Stomach (tissue), 19 donors: ENCODE measurements at places on chromosomes 6 and 20. TPM values are rescaled to one million over a fixed set of nuclear protein-coding genes. Genes with fewer than 3 reads are reported as not detected.
A peak's percentile ranks its signal among the peaks of the same experiment; 100 is the strongest.

IER3 gene
- total RNA-seq = 144 TPM

GRCh38 chr6:169793408-169793807 is 42.0 kb downstream of the ERMARD start:
- no peak overlapping the region for H3K27ac ChIP-seq
- H3K27me3 ChIP-seq = no peaks in the 10 kb centered on the region
- no peaks in the 10 kb centered on the region for H3K36me3 ChIP-seq
- H3K4me1 ChIP-seq = peaks cover 17% of the 10 kb centered on the region

GRCh38 chr6:54768494-54768893 is 78.1 kb upstream of the FAM83B start:
- H3K27ac ChIP-seq = no peak overlapping the region
- H3K36me3 ChIP-seq = no peaks in the 10 kb centered on the region
- DNase-seq = no peak
- H3K4me1 ChIP-seq = no peaks in the 10 kb centered on the region
- H3K4me3 ChIP-seq = no peak overlapping the region

DNA sequence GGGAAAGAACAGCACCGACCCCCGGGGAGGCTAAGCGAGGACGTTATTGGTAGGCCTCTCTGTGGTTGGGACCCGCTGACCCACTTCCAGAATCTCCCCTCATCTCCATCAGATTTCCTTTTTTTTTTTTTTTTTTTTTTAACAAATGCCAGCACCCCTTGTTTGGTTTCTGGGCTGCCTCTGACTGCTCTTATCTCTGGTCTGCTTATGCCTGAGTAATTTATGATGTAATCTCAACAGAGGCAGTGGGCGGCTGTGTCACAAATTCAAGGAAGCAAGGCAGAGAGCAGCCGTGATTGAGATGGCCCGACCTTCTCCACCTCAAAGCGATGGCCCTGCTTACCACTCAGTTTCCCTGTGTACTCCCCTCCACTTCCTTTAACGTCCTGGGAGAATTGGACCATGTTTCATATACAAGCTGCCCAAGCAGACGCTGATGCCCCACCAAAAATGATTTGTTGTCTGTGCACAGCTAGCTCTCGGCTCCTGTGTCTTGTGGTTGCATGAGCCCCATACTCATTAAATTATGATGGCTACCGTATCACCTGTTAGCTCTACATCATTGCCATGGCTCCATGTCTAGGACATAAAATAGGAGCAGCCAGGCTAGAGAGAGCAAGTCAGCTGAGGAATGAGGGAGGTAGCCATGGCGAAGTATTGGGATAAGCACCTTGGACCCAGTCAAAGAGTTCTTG is 98.1 kb downstream of the ZNF217 start:
- H3K4me1 ChIP-seq = no peaks in the 10 kb centered on the region
- DNase-seq = no peak
- H3K36me3 ChIP-seq = no peaks in the 10 kb centered on the region
- no peak overlapping the region for H3K27ac ChIP-seq
- no peaks in the 10 kb centered on the region for H3K27me3 ChIP-seq

- H3K4me1 ChIP-seq = no peaks in the 10 kb centered on the region
- DNase-seq = peak; percentile 9
- H3K36me3 ChIP-seq = no peaks in the 10 kb centered on the region
- no peak overlapping the region for H3K4me3 ChIP-seq
Measured at GRCh38 chr6:68951270-68951669, 316.2 kb downstream of the ADGRB3 start.

DNA sequence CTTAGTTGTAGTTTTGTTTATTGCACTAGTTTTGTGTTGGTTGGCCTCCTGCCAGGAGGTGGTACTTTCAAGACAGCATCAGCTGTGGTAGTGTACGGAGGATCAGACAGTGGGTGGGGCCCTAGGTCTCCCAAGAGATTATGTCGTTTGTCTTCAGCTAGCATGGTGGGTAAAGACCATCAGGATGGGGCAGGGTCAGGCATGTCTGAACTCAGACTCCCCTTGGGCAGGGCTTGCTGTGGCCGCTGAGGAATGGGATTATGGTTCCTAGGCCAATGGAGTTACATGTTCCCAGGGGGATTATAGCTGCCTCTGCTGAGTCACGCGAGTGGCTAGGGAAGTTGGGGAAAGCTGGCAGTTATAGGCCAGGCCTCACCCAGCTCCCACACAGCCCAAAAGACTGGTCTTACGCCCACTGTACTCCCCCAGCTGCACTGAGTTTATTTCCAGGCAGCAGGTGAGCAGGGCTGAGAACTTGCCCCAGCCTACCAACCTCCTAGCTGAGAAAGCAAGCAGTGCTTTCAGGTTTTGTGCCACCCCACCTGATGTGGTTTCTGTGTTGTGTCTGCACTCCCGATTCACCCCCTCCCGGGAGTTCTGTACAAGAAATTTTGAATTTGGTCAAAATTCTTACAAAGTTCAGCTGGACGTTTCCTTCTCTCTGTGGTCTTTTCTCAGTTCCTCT is 24.7 kb downstream of the ZSCAN31 start:
- DNase-seq = no peak
- H3K4me3 ChIP-seq = no peak overlapping the region
- no peaks in the 10 kb centered on the region for H3K36me3 ChIP-seq

- no peaks in the 10 kb centered on the region for H3K36me3 ChIP-seq
- peak; percentile 28 for DNase-seq
- H3K27ac ChIP-seq = no peak overlapping the region
Measured at GRCh38 chr6:101011186-101011585, 130.1 kb upstream of the ASCC3 start.

DNA sequence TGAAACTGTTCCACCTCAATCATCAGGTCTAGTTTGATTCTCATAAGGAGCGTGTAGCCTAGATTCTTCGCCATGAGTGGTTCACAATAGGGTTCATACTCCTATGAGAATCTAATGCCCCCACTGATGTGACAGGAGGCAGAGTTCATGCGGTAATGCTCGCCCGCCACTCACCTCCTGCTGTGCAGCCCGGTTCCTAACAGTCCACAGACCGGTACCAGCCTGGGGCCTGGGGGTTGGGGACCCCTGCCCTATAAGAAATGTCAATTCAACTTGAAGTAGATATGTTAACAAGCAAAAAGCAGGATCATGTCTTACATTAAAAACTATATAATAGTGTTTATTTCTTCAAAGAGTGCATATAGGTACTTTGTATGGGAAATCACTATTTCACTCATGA is 216.5 kb downstream of the COL19A1 start:
- no peak overlapping the region for H3K27ac ChIP-seq
- H3K27me3 ChIP-seq = no peaks in the 10 kb centered on the region
- H3K4me3 ChIP-seq = no peak overlapping the region
- no peak for DNase-seq

- H3K4me1 ChIP-seq = peaks cover 91% of the 10 kb centered on the region
- peak overlapping the region; percentile 49 for H3K4me3 ChIP-seq
- no peaks in the 10 kb centered on the region for H3K36me3 ChIP-seq
Measured at GRCh38 chr6:35727231-35727934, 9.4 kb upstream of the ARMC12 start.
